ENCODE measurements at places on chromosomes 5 and 9.

DNA sequence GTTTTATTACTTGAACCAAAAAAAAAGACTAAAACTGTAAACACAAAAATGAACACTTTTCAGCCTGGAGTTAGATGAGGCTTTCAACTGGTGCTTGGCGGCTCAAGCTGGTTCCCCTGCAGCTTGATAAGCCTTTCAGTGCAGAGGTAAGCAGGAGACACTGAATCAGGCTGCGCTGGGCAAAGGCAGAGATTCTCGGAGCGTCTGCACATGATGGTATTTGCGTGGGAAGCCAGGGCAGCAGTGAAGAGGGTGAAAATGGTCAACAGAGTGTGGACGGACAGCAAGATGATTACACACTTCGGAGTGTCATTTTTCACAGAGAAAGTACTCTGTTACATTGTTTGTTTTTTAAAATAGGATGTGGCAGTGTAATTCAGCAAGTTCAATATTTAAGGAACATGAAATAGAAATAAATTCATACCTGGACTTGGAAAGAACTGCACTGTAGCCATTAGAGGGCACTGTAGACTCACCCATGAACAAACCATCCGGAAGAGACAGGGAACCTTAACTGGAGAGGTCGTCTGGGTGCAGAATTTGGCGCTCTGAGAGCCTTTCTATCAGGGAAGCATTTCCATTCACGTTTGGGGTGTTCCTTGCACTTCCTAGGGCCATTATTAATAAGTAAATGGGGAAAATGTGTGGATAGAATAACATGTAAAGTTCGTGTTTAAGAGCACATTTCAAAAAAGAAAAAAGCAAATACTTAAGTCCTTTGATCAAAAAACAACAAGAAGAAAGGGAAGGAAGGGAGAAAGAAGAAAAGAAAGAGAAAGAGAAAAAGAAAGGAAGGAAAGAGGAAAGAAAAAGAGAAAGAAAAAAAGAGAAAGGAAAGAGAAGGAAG is 69.8 kb downstream of the ICE1 start:
- no peak for DNase-seq

DNA sequence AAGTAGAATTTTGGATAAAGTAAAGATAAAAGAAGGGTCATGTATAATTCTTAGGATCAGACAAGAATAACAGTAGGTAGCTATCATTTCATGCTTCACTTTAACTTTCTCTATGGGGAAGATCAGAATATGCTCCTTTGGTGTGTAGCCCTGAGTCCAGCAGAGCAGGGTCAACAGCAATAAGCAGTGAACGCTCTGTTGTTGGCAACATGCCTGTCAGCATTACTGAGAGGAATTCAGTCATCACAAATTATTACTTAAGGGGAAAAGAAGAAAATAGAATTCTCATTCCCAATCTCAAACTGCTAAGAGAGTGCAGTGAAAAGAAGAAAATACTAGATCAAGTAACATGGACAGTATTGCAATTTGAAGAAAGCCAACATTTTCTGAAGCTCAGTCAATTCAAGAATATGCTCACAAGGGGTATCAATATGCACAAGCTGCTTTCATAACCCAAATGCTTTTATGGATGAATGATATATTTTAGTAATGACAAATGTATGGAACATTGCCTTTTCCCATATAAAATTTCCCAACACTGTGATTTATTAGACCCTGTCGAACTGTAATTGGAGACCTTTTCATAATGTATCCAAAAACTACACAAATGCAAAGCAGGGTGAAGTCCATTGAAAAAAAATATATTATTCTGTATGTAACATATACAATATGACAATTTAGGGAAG is 1359.4 kb downstream of the EFNA5 start:
- no peak for DNase-seq

- DNase-seq = no peak
Observed at GRCh38 chr9:111683392-111683791, 22.0 kb downstream of the GNG10 start.

GRCh38 chr9:129182122-129182521 is 4.1 kb upstream of the IER5L start:
- no peak for DNase-seq

GRCh38 chr5:158820891-158821290 is 278.8 kb downstream of the EBF1 start:
- no peak for DNase-seq

DNA sequence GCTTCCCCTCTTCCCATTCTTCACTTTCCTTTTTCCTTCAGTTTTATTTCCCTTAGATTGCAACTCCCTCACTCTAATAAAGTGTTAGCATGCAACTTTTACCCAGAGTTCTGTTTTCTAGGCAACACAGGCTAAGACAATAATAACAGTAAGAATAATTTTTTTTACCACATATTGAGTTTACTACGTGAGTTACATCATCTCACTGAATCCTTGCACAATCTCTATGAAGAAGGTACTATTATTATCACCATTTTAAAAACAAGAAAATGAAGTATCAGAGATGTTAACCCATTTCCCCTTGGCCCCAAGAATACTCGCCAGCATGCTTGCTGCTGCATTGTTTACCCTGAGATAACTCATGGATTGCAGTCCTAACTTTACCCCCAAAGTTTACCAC is 53.7 kb upstream of the SMIM32 start:
- DNase-seq = no peak

GRCh38 chr5:148469501-148469935 is 85.8 kb downstream of the FBXO38 start:
- no peak for DNase-seq

GRCh38 chr5:154754460-154755360 is 467 bp upstream of the LARP1 start:
- DNase-seq = peak; percentile 98

DNA sequence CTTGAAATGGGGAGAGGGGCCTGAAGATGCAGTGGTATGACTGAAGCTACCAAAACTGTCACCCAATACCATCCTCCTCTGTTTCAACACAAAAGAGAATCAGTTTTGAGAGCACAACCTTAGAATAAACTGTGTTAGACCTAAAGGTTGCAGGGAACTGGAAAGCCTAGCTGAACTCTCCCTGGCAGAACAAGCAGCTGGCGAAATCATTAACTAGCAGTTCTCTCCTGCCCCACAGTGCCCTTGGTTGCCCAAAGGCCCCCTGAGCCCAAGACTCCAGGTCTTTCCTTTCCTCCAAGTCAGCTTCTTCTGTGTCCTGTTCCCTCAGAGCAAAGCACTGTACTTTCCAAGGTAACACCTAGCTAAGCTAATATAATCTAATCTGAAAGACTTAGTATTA is 135.4 kb upstream of the SLC30A5 start:
- no peak for DNase-seq

GRCh38 chr9:3928590-3928989 is 371.3 kb downstream of the GLIS3 start:
- DNase-seq = no peak

DNA sequence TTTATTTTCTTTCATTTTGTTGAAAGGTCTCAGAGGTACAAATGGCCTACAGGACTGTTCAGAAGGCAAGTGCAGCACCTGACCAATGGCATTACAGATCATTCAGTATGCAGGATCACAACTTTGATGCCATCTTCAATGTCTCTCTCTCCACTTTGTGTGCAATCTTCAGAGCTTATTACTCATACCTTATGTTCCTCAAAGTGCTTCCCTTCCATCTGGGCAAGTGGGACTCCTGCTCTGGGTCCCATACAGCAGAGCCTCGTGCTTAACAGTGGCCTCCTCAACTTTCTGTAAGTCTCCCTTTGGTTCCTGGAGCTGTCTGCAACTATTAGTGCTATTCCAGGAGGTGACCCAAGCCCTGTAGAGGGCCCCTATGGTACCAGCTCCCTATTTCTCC is 358.4 kb upstream of the RPS23 start:
- DNase-seq = no peak

DNA sequence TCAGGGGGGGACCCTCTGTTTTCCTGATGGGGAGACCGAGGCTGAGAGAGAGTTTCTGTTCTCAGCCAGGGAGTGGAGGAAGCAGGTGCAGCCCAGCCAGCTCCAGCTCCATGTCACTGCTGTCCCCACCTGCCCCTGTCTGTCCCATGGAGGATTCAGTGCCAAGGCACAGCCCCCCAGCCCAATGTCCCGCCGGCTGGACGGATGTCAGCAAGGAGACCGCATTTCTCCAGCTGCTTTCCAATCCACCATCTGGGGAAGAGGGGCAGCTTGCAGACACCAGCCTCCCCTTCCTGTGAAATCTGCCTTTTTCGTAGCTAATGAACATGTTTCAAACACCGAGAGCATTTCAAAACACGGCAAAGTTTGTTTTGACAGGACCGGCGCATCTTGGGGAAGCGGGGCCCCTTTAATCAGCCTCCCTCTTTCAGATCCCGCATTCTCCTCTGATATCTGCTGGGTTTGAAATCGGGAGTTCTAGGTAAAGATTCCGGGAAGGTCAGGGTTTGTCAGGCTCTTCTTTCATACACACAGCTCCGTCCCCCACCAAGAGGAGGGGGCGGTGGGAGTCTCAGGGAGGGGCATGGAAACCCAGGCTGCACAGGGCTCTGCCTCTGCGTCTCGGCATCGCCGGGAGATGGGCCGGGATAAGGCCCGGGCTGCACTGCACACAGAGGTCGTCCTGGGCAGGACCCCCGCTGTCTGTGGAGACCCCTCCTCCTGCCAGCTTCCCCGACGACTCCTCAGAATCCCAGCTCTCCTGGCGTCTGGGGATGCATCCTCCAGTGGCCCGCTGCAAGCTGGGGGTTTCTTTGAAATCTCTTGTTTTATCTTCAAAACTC is 74.8 kb downstream of the NEK6 start:
- no peak for DNase-seq

DNA sequence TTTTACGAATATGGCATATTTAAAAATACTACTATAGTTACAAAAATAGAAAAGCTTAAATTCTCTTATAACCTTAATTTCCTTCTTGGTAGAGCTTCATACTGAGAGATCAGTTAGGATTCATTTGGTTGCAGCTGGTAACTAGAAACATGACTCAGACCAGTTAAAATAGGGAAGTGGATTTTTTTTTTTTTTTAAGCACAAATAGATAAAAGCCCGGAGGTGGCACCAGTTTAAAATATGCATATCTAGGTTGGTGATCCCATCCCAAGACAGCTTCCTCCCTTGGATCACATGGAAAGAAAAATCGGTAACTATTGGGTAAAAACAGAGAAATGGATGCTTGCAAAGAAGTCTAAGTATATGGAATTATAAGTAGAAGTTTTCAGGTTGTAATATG is 1634.3 kb downstream of the MAT2B start:
- no peak for DNase-seq

GRCh38 chr9:99182356-99182755 is 39.4 kb downstream of the ALG2 start:
- no peak for DNase-seq

DNA sequence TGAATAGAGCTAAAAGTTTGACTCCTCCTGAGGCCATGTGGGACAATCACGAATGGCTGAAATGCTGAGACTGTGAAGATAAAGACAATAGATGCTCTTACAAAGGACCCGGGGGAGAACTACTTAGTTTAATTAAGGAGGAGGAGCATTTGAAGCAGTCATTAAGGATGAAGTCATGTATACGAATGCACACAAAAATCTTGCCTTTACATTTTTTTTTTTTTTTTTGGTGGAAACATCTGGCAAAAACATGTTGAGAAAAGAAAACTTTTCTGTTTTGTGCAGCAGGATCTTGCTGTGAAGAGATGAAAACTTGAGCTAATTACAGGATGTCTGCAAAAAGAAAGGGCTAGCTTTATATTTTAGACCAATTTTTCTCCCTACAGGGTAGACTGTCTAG is 42.3 kb upstream of the NR3C1 start:
- no peak for DNase-seq

Data from stimulated activated CD4-positive, alpha-beta T cell treated with anti-CD3 and anti-CD28 coated beads, TNF-alpha, amount 100 ng/mL, for 1 hour (primary cell).